ENCODE measurements at places on chromosomes 16 and 17. TPM values are rescaled to one million over a fixed set of nuclear protein-coding genes. Genes with fewer than 3 reads are reported as not detected.

Gene ITGB3
- polyA plus RNA-seq: 0.10 TPM

Gene ACSM5
- polyA plus RNA-seq: 21.0 TPM

Gene PYCARD
- 9.2 TPM for polyA plus RNA-seq

Gene NETO2
- polyA plus RNA-seq: 14.7 TPM

Gene RTN4RL1
- polyA plus RNA-seq: not detected

Gene MPV17L
- 33.6 TPM for polyA plus RNA-seq

Gene ACSM3
- polyA plus RNA-seq: 74.0 TPM

Gene DNASE1L2
- 1.2 TPM for polyA plus RNA-seq

Gene PLCG2
- polyA plus RNA-seq: 0.63 TPM

Measured in HepG2 (cell line).